Naive thymus-derived CD8-positive, alpha-beta T cell (primary cell): ENCODE measurements at places on chromosomes 5 and 9.

- H3K27me3 ChIP-seq, result no peaks in the 10 kb centered on the region
- H3K4me1 ChIP-seq, result no peaks in the 10 kb centered on the region
- H3K36me3 ChIP-seq, result no peaks in the 10 kb centered on the region
- no peak overlapping the region for H3K27ac ChIP-seq
- H3K4me3 ChIP-seq, result no peak overlapping the region
These were observed 1941.1 kb upstream of the C9orf72 start for GRCh38 chr9:29514336-29514735.

- H3K4me3 ChIP-seq, result no peak overlapping the region
- no peaks in the 10 kb centered on the region for H3K36me3 ChIP-seq
- peaks cover 10% of the 10 kb centered on the region for H3K27me3 ChIP-seq
- no peak for DNase-seq
- H3K4me1 ChIP-seq, result no peaks in the 10 kb centered on the region
These were observed 53.0 kb upstream of the ALDH1B1 start for GRCh38 chr9:38339496-38339895.

- H3K27me3 ChIP-seq, result no peaks in the 10 kb centered on the region
- no peak overlapping the region for H3K27ac ChIP-seq
- no peaks in the 10 kb centered on the region for H3K36me3 ChIP-seq
- H3K4me3 ChIP-seq, result no peak overlapping the region
- DNase-seq, result no peak
- no peaks in the 10 kb centered on the region for H3K4me1 ChIP-seq
These were observed 119.4 kb upstream of the SPIN1 start for GRCh38 chr9:88268886-88269285.

- no peak for DNase-seq
- no peak overlapping the region for H3K4me3 ChIP-seq
- no peaks in the 10 kb centered on the region for H3K27me3 ChIP-seq
- no peak overlapping the region for H3K27ac ChIP-seq
- no peaks in the 10 kb centered on the region for H3K4me1 ChIP-seq
These were observed 217.7 kb upstream of the PANK3 start for GRCh38 chr5:168796593-168797580.

GRCh38 chr5:104793031-104793754, 1230.6 kb upstream of the NUDT12 start:
- no peaks in the 10 kb centered on the region for H3K4me1 ChIP-seq
- H3K27me3 ChIP-seq, result no peaks in the 10 kb centered on the region
- no peaks in the 10 kb centered on the region for H3K36me3 ChIP-seq

DNA sequence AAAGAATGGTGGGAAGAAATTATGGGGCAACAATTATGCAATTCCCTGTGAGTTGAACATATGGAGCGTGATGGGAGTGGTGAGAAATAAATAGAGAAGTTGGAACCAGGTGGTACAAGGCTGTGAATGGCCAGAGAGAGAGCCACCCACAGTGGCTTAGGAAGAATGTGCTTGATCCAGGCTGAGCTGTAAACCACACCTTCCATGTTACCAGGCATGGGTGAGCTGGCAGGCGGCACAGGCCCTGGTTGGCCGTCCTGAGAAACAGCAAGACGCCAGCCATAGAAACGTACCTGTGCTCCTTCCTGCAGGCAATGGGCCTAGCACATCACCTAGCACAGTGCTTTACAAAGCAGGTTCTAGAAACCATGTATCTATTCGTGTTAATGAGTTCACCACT, 74.3 kb downstream of the EPB41L4B start:
- H3K36me3 ChIP-seq, result no peaks in the 10 kb centered on the region
- peaks cover 6% of the 10 kb centered on the region for H3K4me1 ChIP-seq
- no peak overlapping the region for H3K4me3 ChIP-seq
- DNase-seq, result no peak
